ENCODE measurements at places on chromosomes 5 and 9.

- no peak for DNase-seq
Observed at GRCh38 chr9:21796768-21797167, 5.7 kb upstream of the MTAP start.

- no peak for DNase-seq
Observed at GRCh38 chr9:138078846-138079245, 201.3 kb downstream of the CACNA1B start.

- DNase-seq: no peak
Observed at GRCh38 chr9:135512241-135512603, 9.0 kb upstream of the LCN1 start.

GRCh38 chr5:19532936-19533335 is 455.1 kb downstream of the CDH18 start:
- DNase-seq: no peak

GRCh38 chr9:124513376-124513994 is 6.3 kb upstream of the NR5A1 start:
- no peak for DNase-seq

- DNase-seq: peak; percentile 52
Observed at GRCh38 chr5:159097784-159098602, 1.7 kb downstream of the EBF1 start.

All from CD4-positive, alpha-beta T cell treated with Interleukin-15 for 1 hour (primary cell).